ENCODE measurements at places on chromosomes 7 and 10. TPM values are rescaled to one million over a fixed set of nuclear protein-coding genes. Genes with fewer than 3 reads are reported as not detected.

GRCh38 chr10:87000491-87000890 is 19.6 kb upstream of the FAM25A start:
- peak; percentile 36 for DNase-seq

DNA sequence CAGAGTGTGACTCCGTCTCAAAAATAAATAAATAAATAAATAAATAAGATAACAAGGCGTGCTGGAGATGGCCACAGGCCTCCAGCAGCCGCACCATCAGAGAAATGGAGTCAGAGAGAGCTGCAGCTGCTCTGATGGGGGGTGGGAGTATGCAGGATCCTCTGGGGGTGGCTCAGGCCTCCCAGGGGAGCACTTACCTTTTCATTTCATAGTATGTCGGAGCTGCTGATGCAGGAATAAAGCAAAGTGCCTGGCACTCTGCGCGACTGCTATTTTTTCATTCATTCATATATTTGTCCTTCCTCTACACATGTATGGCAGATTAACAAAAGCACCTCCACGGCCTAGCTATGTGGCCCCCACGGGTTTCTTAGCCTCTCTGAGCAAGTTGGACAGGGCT is 175.9 kb downstream of the CUX1 start:
- no peak for DNase-seq

DNA sequence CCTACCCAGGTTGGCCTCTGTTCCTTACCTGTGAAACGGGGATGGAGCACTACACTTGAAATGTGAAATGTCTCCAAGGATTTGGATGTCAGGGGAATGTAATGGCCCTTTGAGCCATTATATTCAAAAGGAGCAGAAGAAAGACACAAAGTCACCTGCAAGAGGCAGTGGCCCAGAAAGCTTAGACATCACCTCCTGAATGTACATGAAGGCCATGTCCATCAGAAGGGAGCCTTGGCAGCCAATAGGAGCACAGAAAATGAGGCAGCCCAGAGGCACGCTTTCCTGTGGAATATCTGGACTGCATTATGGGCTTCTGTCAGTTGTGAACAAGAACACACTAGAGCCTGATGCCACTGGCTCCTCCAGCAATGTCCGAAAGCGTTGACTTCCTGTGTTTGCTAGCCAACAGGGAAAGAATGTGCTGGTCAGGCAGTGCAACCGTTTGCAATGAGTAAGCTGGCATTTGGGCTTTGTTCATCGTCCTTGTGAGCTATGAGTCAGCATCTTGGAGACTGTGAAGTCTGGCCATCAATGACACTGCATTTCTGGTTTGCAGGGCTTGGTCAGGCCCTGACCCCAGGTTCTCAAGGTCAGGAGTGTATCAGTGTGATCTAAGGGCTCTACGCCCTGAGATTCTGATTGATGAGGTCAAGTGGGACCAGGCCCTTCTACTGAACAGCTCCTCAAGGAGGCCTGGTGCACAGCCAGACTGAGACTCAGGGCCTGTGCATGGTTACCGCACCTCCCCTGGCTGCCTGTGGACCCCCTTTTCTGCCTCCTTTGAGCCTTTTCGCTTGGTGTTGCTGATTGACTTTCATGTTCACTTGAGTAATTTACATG is 222.4 kb downstream of the RPS24 start:
- DNase-seq: peak; percentile 91

- DNase-seq: no peak
Measured at GRCh38 chr7:116018731-116019130, 11.8 kb downstream of the TFEC start.

DNA sequence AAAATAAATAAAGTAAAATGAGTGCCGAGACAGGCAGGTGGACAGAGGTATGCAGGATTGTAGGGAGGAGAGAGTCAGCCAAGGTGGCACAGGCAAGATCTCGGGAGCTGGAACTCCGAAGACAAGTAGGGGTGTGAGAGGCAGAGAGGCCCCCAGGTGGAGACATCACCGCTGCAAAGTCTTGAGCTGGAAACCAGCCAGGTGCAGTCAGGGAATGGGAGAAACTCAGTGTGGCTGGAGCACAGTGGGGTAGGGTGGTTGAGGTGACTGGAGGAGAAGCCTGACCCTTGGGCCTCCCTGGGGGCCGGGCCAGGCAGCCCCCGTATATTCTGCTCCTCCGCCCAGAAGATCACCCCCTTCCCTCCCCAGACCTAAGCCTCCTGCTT is 4.2 kb downstream of the EPHB4 start:
- no peak for DNase-seq

DNA sequence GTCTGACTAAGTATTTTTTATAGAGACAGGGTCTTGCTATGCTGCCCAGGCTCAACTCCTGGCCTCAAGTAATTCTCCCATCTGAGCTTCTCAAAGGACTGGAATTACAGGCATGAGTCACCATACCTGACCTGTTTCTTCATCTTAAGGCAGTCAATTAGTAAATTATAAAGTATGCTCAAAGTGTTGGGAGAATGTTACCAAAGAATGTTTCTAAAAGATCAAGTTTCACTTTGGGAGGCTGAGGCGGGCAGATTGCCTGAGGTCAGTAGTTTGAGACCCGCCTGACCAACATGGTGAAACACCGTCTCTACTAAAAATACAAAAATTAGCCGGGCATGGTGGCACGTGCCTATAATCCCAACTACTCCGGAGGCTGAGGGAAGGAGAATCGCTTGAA is 117.0 kb downstream of the ALOX5 start:
- DNase-seq: no peak

DNA sequence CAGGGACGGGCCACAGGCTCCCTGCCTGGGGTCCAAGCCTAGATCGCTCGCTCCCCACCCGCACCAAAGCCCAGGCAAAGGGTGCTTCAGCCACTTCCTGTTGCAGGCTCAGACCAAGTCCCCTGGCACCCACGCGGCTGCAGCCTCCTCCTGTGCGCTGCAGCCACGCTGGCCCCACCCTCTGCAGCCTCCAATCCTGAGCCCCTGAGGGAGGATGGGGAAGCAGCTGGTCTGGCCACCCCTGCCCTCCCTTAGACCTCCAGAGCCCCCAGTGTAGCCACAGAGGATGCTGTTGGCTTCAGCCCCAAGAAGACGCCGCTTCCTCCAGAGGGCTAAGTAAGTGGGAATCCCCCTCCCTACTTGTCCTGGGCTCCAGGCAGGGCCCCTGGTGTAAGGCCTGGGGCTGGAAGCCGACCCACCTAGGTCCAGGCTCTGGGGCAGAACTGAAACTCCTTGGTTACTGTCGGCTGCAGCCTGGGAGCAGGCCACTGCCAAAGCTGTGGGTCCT is 9.4 kb downstream of the LIMK1 start:
- no peak for DNase-seq

- no peak for DNase-seq
Measured at GRCh38 chr7:3575753-3576531, 274.9 kb downstream of the SDK1 start.

GRCh38 chr10:112203328-112204076 is 19.9 kb upstream of the GPAM start:
- no peak for DNase-seq

DNA sequence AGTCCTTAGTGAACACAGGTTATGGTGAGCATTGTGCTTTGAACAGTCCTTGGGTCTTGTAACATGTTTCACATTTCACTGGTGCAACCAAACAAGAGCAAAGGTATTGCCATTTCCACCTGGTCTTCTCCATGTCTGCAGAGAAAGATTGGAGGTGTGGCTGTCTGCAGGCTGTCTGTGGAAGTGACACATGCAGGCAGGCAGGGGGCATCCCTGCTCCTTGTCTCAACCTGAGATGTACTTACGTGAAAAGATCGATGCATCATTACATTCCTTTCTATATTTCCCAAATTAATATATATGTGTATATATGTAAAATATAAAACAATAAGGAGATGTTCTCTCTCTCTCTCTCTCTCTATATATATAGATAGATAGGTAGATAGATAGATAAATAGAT is 54.3 kb downstream of the LRRC18 start:
- peak; percentile 44 for DNase-seq

GRCh38 chr7:71687831-71688599 is 556.1 kb downstream of the GALNT17 start:
- no peak for DNase-seq

DNA sequence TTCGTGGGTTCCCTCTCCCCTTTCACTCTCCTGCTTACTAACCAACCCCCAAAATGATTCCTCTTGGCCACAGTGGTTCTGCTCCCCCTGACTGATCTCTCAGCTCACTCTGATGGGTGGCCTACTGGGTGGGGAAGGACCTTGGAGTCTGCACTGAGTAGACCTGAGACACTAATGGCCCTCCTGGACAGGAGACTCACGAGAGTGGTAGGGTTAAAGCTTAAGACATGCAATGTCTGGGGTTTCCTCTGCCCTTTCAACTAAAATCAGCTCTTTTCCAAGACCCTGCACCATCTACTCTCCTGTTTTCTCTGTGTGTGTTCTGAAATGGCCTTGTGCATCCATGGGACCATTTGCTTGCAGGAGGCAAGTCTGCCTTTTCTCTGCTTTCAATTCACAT is 631.4 kb downstream of the ACTR3B start:
- no peak for DNase-seq

- DNase-seq: no peak
Measured at GRCh38 chr10:63250032-63250431, 116.9 kb downstream of the NRBF2 start.

GRCh38 chr7:17144322-17144721 is 154.1 kb upstream of the AHR start:
- DNase-seq: peak; percentile 64

- DNase-seq: no peak
Measured at GRCh38 chr7:28161331-28161730, 19.3 kb downstream of the JAZF1 start.

GRCh38 chr10:32375631-32376030 is 28.7 kb upstream of the EPC1 start:
- no peak for DNase-seq

GRCh38 chr7:31958226-31958625 is 112.0 kb downstream of the PDE1C start:
- peak; percentile 56 for DNase-seq

Gene ACTL6B
- not detected for total RNA-seq

Gene ADCY1
- total RNA-seq: 0.61 TPM

Gene CXCL12
- total RNA-seq: not detected

Gene PHYHIPL
- not detected for total RNA-seq

Gene STAG3
- 1.1 TPM for total RNA-seq

Gene PIK3CG
- not detected for total RNA-seq

Gene NRP1
- 117 TPM for total RNA-seq

Gene FAM241B
- 7.5 TPM for total RNA-seq

Gene AKR1C1
- total RNA-seq: 4.3 TPM

Gene NACAD
- total RNA-seq: not detected

Gene RASA4
- total RNA-seq: 2.1 TPM
